ENCODE measurements at places on chromosomes 3 and 15.

DNA sequence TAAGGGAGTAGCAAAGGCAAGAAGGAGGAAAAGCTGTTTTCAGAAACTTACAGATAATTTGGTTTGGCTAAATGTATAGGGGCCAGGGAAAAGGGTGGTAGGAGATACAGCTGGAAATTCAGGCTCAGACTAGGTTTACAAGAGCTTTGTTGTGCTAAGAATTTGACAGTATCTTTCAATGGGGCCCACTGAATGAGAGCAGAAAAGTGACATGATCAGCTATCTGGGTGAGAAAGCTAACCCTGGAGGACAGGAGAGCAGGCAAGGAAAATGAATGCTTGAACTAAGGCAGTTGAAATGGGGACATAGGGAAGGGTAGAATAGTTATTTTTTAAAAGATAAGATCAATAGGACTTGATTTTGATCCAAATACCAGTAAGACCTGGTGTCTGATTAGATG is 2.8 kb upstream of the EIF4G1 start:
- DNase-seq = no peak

DNA sequence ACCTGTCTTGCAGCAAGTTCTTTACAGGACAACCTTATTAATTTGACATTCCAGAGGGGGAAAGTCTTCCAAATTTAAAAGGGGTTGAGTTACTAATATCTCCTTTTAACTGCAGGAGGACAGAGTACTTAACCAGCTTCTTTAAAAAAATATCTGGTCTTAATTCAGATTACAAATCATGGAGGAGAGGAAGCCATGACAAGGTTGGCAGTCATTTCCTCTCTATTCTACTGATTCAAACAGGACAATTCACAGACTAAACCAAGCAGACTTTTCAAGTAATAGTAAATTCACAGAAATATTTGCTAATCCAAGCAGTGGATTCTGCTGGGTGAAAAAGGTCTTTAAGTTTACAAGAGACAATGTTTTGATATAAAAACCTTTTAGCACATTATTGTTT is 185.3 kb downstream of the CFAP20DC start:
- no peak for DNase-seq

DNA sequence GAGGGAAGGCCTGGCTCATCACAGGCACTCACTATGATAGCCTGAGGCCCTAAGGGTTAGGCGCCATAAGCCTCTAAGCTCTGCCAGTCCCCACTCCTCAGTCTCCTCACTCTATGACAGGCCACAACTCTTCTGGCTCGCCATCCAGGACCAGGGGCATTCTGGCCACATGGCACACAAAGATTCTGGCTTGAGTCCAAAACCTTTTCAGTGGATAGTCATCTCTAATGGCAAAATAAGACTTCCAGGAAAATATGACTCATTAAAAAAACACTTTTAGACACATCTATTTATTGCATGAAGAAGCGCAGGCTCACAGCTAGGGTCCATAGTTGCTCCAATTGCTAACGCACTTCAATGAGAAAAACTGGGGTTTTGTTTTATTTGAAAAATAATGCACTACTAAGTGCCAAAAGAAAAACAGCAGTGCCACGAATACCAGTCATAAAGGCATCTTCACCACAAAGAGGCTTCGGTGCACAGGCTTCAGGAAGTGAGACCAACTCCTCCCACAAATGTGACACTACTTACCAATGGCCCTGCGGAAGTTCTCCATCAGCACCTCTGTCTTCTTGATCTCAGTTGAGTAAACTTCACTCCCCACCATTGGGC is 11.1 kb downstream of the RUVBL1 start:
- peak; percentile 30 for DNase-seq

GRCh38 chr3:33711100-33711499 is 7.0 kb downstream of the CLASP2 start:
- DNase-seq = no peak

DNA sequence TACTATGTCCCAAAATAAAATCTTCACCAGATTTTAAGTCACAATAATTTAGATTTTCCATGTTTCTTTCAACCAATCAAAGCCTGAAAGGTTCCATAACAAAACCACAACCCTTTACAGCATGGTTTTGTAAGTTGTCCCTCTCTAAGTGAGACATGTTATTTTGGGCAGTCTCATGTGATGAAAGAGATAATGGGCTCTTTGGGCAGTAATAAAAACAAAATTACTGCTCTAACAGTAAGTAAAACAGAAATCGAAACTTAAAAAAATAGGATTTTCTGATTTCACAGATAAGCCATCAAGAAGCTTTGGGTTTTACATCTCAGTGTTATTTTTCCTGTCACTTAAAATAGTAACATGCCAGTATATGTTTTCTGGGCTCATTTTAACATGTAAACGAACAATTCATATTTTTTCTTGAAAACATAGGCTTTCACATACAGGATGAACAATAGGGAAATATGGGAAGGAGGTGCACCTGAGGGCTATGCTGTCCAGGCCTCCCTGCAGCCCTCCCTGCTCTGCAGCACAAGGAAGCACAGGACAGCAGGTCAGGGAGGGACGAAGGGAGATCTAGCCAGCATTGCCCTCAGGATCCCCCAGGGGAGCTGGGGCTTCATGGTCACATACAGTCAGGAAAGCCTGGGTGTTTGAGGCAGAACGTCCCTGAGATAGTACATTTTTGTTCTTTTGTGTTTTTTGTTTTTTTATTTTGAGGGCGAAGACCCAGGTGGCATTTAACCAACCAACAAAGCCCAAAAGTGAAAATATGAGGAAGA is 157.4 kb downstream of the SHOX2 start:
- no peak for DNase-seq

- no peak for DNase-seq
These were observed 30.4 kb downstream of the FSTL1 start for GRCh38 chr3:120420360-120420759.

DNA sequence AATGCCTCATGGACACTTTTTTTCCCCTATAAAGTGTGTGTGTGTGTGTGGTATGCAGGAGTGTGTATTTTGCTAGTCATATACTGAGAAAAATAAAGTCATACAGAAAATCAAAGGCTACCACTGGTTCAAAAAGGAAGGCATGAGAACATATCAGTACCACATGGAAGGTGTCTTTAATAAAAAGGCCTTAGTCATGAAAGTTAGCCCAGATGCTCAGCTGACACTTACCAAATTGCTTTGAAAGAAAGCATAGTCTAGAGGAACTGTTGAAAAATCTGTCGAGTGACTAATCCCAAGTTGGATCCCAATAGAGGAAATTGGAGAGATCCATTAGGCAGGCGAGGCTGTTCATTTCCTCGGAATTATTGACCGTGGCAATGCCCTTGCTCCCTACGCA is 432.9 kb upstream of the CFAP20DC start:
- no peak for DNase-seq

GRCh38 chr3:116473602-116474001 is 28.3 kb upstream of the LSAMP start:
- no peak for DNase-seq

GRCh38 chr3:55804170-55805095 is 317.3 kb upstream of the WNT5A start:
- no peak for DNase-seq

DNA sequence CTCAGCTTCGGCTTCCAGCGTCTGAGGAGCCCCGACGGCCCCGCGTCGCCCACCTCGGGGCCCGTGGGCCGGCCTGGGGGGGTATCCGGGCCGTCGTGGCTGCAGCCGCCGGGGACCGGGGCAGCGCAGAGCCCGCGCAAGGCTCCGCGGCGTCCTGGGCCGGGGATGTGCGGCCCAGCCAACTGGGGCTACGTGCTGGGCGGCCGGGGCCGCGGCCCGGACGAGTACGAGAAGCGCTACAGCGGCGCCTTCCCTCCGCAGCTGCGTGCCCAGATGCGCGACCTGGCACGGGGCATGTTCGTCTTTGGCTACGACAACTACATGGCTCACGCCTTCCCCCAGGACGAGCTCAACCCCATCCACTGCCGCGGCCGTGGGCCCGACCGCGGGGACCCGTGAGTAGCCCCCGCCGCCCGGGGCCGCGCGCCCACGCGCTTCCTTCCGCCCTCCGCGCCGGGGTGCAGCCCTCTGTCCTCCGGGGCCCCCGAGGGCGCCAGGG is 462 bp downstream of the EDEM1 start:
- DNase-seq = peak; percentile 49

DNA sequence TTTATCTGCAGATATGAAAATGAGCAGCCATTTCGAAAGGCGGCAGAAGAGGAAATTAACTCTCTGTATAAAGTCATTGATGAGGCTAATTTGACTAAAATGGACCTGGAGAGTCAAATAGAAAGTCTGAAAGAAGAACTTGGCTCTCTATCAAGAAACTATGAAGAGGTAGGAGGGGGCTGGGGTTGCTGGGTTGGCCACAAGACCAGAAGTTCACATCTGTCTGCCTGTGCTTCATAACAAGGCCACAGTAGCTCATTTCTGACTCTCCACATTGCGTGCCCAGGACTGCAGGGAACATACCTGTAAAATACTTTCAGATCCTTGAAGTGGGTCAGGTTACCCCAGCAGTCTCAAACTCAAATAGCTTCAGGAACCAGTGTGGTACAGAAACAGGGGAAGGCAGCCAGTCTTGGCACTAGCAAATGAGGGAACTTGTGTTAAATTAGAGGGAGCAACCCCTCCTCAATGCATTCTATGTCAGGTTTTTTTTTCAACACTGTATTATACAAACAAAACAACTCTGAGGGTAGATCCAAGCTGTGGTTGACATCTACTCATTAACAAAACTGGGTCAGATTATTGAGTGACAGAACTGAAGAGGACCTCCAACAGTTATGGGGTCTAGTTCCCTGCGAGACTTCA is 48.7 kb downstream of the BFSP2 start:
- peak; percentile 36 for DNase-seq
